ENCODE measurements at places on chromosomes 7 and 10.

DNA sequence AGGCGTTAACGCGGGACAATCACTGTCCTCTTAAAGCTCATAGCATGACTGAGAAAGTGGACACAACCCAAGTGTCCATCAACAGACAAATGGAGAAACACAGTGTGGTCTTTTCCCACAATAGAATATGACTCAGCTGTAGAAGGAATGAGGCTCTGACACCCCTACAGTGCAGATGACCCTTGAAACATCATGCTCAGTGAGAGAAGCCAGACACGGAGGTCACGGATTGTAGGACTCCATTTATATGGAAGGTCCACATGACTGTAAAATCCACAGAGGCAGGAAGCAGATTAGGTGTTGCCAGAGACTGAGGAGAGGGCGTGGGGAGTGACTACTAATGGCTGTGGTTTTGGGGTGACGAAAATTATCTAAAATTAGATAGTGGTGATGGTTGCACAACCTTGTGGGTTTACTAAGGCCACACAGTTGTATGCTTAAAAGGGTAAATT is 6.1 kb upstream of the NCAPG2 start:
- no peak for DNase-seq

- DNase-seq: no peak
These were observed 25.7 kb downstream of the PDIA4 start for GRCh38 chr7:149002604-149003003.

GRCh38 chr7:26101361-26102151 is 50.4 kb upstream of the NFE2L3 start:
- DNase-seq: no peak

- no peak for DNase-seq
These were observed 27.0 kb downstream of the RAPGEF5 start for GRCh38 chr7:22329816-22330524.

DNA sequence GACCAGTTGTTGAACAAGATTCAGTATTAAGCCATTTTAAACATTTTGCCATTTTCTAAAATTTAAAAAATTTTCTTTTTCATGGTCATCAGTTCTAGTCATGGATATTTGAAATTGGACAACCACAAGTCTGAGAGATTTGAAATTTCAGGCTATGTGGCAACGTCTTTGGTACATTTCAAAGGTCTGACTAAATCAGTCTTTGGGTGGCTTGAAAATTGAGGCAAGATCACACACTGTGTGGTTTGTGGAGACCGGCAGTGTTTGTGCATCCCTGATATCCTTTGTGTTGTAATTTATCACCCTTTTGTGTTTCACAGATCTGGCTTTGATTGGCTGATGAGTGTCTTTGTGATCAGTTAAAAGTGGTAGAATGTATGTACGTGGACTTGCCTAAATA is 35.7 kb downstream of the CCAR1 start:
- DNase-seq: no peak

- no peak for DNase-seq
These were observed 12.9 kb upstream of the ZMIZ1 start for GRCh38 chr10:79055892-79056291.

DNA sequence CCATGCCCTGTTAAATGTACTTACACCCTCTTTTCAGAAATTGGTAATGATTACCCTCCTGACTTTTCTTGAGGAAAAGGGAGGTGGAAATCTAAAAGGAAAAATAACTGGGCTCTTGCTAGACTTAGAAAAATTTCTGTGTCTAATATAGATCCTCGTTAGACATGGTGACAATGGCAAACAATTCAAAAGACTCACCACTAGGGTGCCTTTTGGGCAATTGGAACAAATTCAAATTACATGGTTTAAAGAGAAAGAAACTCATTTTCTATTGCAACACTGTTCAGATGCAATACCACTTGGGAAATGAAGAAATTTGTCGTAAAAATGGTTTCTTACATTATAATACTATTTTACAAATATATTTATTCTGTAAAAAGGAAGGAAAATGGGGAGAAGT is 950.1 kb downstream of the GRM8 start:
- DNase-seq: no peak

DNA sequence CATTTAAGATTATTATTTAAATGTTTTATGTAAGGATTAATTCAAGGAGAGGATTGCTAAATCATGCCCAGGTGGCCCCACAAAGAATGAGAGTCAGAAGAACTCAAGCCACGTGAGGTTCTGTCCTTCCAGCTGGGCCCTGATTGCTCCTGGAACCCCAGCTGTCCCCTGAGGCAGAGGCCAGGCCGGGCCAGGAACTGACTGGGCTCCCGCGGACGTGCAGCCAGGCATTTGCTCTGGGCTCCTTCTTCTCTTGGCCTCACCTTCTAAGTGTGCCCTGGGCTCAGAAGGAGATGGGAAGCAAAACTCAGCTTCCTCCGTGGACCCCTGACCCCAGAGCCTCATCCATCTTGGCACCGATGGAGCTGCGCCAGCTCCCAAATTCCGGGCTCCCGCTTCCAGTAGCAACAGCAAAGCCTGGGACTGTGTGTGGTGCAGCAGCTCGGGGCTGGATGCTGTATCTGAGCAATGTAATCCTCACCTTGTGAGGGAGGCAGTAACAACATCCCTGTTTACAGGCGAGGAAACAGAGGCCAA is 250.6 kb upstream of the PPP2R2D start:
- no peak for DNase-seq

DNA sequence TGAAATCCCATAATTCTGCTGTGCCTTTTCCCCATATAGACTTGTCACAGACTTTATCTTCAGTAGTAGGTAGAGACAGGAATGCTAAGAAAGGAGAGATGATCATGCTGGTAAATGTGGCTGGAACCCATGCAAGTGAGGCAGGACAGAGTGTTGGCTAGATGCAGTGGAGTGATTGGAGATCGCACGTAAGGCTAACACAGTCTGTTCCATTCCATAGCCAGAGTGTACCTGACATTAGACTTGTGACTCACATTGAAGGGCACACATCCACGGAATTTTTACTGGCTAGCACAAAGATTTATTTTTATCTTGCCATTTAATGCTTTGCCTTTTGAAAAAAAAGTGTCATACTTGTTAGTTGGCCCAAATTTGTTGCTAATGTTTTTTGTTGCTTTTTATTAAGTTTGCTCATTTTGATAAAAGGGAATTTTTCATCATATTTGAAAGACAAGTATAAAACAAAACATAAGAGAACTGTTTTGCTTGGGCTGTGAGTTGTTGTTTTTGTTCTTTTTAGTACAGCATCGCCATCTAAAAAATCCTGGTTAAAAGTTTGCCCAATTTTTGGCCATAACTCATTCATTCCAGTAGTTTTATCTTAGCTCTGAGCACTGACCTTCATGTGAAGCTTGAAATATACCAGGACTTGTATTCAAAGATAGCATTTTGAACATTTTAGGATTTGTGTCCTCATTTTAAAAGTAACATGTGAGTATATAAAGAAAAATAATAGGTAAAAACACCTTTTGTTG is 81.0 kb downstream of the CPED1 start:
- DNase-seq: peak; percentile 32

Measured in prostate gland (tissue), 2 donors.